Activated CD4-positive, alpha-beta T cell treated with anti-CD3 and anti-CD28 coated beads for 48 hours (primary cell): ENCODE measurements at places on chromosomes 6 and 20.

GRCh38 chr20:22562620-22563019, 21.8 kb downstream of the FOXA2 start:
- DNase-seq, result no peak

GRCh38 chr20:47088335-47088734, 193.7 kb downstream of the EYA2 start:
- no peak for DNase-seq

DNA sequence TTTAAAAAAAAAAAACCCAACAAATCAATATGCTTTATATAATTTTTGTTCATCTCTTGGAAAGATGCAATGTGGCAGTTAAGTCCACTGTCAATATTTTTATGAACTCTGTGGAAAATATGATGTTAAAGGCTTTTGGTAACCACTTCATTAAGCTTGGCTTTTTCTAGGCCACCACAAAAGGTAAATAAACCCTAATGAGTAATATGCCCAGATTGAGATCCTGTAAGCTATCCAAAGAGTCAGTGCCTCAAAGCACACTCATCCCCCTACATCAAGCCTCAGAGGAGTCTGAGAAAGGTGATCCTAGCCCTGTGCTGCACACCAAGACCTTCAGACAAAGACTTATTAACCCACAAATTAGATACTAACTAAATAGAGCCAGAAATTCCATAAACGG, 121.1 kb downstream of the CDC5L start:
- no peak for DNase-seq

- DNase-seq, result peak; percentile 83
Measured at GRCh38 chr6:155186052-155186658, 77.7 kb upstream of the CLDN20 start.

- DNase-seq, result peak; percentile 75
Measured at GRCh38 chr6:129766959-129767728, 57.2 kb upstream of the ARHGAP18 start.

- DNase-seq, result peak; percentile 62
Measured at GRCh38 chr6:41200901-41201763, at the start of gene TREML2. TREML2 (minus strand) TSS chr6:41201149; CDS start chr6:41201008, 141 bp downstream.

DNA sequence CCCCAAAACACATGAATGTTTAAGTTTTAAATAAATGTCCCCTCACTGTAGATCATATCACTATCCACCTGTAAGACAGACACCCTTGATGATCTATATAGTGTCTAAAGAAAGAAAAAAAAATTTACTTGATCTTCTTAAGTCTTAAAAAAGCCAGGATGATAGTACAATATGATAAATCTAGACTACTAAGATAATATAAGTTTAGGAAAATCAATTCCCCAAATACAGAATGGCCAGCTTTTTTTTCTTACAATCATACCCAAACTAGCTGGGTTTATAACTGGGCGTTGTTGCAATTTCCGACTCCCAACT, 14.4 kb downstream of the ZNF217 start:
- no peak for DNase-seq

- DNase-seq, result no peak
Measured at GRCh38 chr6:148249679-148250375, 92.8 kb upstream of the SASH1 start.

DNA sequence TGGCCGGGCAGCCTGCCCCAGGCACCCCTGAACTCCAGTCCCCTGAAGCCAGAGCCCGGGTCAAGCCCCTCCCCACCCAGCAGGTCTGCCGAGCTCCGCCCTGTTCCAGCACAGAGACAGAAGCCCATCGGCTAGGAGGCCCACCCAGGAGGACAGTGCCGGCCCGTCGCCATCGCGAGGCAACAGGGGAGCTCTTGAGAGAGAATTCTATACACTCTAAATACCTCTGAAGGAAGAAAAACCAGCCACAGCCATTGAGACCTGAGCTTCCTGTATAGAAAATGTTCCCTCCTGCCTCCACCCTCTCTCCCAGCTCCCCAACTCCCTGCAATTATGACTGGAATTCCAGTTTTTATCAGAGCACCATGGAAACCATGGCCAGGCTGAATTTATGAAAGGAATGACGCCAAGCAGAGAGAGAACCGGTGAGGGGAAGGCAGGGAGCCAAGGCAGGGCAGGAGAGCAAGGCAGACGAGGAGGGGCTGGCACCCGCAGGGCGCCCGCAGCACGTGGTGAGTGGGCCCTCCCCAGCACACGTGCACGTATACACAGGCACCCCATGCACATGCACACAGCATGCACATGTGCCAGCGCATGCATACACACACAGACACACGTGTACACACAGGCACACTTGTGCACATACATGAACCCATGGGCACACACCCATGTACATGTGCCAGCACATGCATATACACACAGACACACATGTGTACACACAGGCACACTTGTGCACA, 27.6 kb upstream of the MRGBP start:
- no peak for DNase-seq

- no peak for DNase-seq
Measured at GRCh38 chr6:169428532-169428931, 174.9 kb upstream of the THBS2 start.

DNA sequence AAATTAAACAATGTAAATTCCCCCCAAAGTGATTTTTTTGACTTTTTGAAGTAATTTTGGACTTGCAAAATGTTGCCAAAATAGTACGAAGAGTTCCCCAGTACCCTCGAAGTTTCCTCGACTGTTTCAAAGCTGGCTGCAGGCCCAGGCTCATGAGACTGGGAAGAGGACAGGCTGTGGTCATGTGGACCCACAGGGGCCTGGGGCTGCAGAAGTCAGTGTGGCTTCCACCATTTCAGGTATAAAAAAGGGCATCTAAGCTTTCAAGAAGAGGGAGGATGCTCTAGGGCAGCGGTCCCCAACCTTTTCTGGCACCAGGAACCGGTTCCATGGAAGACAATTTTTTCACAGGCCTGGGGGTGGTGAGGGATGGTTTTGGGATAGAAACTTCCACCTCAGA, 75.0 kb downstream of the PTPN1 start:
- DNase-seq, result no peak

- DNase-seq, result peak; percentile 87
Measured at GRCh38 chr6:36028877-36029324, 1.3 kb downstream of the MAPK14 start.

- no peak for DNase-seq
Measured at GRCh38 chr6:53527249-53527765, 17.6 kb downstream of the GCLC start.

GRCh38 chr6:141580131-141580530, 552.6 kb upstream of the GJE1 start:
- no peak for DNase-seq

- DNase-seq, result no peak
Measured at GRCh38 chr6:133683606-133684005, 205.3 kb upstream of the TCF21 start.

GRCh38 chr6:118843685-118844390, 50.1 kb upstream of the ASF1A start:
- DNase-seq, result peak; percentile 25

DNA sequence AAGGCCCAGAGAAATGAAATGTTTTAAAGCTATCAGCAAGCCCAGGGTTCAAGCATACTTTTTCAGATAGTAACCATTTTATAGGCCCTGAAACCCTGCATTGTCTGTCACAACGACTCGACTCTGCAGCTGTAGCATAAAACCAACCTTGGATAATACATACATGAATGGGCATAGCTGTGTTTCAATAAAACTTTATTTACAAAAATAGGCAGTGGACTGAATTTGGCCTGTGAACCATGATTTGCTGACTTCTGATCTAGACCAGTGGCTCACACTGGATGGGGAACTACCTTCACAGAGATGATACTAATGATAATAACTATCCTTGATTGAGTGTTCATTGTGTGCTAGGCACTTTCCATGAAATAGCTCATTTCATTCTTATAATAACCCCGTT, 97.3 kb upstream of the ZNFX1 start:
- no peak for DNase-seq

DNA sequence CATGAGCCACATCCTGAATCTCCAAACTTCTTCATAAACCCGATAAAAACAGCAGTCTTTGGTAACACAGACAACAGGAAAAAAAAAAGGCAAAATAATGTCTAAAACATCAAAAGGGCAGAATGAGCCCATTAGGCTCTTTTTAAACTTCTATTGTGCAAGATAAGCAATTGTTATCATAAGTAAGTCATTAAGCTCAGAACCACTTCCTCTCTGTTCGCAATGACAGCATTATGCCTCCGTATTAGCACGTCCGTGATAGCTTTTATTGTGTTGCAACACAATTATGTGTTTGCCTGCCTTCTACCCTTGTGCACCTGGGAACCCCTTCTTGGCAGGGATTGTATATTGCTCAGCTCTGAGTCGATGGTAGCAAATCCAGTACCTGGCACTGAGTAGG, 147.1 kb downstream of the LRFN2 start:
- no peak for DNase-seq

DNA sequence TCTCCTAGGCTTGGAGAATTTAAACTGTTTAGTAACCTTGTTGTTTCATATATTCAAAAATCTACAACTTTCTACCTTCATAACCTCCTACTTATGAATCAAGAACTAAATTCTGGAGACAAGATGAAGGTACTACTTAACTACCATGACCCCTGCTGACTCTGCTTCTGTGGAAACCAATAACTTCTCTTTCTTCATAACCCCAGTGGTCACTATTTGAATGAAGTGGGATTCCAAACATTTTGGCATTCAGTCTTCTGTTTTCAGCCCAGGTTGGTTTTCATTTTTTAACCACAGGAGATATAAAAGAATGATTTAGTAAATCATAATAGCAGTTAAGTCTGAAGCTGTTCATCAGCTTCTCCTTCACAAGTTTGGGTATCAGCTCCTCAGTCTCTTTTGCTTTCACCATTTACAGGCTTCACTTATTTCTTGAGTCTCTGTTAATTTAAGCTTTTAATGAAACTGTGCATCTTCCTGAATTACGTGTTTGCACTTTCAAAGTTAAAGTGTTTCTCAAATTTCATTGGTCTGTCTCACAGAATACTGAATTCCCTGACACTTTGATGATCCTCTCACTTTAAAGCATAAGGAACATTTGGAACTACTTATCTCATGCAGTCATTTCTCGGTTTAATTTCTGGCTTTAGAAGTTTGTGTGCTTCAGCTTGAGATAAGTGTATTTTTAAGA, 9.5 kb downstream of the SENP6 start:
- DNase-seq, result no peak

DNA sequence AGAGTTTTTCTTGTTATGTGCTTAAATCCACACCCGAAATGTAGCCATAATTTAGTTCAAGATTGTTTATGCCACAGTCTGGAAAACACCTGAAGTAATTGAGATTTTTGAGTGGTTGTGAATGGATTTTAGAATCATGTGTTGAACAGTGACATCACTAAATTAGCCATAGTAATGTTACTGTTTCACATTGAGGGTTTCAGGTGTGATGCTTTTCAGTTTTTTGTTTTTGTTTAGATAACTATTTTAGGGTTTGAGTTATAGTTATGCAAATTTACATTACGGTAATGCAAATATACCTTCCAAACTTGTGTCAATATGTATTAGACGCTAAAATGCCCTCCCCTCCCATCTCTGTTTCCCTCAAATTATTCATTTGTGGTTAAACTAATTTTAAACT, 22.9 kb downstream of the QKI start:
- no peak for DNase-seq

DNA sequence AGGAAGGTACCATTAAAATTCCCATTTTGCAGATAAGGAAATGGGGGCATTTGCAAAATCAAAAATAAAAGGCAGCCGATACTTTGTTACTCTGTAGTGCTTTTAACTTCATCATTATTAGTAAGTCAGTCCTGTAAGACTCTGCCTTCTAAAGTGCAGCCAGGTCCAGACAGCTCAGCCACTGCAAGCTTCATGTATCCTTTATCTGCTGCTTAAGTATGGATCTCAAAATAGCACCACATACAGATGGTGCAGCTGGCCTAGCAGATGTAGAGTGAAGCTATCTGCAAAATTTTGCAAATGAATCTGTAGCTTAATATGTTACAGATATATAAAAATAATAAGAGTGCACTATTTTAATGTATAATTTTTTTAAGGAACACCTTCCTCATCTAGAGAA, 53.4 kb downstream of the NUS1 start:
- no peak for DNase-seq

DNA sequence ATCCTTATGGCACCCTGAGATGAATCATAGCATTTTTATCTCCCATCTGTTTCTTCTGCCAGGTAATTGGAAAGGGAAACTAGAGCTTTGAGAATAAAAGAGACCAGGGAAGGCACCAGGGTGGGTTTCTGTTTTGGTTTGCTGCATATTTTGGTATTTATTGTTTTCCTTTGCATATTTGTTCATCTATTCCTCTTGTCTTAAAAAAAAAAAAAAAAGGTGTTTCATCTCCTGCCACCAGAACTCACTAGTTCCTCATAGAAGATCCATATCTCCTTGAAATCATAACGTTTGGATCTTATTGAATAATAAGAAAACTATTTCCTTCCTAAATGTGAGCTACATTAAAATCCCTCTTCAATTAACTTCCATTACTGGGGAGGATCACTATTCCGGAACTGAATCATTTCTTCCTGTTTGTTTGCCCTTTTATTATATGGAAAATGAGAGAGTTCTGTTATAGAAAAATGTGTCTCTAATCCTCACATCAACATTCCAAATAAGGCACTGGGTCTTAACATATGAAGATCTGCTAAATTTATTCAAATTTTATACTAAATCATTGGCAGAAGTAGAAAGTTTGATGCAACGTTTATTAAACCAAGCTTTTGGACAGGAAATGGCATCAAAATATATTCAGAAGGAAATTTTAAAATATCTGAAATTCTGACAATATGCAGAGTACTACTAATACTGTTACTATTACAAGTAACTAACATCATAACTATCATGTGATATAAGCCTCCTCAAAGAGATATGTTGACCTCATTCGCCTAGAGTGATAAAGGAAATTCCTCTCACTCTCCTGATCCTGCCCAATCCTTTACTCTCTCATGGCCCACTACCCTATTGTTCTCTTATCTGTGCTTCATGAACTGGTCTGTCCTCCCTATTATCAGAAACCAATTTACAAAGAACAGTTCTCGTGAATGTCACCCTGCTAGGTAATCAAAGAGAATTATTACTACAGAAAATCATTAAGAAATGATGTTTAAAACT, 229.4 kb upstream of the RSPO3 start:
- no peak for DNase-seq

DNA sequence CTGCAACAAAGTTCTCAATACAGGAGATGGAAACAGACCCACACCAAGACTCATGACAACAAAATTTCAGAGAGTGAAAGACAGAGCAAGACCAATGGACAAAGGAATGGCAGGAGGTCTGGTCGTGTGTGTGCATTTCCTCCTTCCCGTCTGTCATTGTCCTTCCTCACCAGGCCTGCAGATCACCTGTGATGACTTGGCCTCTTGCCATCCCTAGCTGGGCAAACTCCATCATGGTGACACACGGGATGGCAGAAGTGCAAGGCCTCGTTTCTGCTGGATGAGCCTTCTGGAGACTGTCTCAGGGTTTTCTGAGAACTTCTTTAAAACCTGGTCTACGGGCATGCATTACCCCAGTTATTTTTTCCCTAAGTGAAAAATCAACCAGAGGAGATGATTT, 49.2 kb downstream of the RPP21 start:
- no peak for DNase-seq

GRCh38 chr20:6466075-6466810, 301.2 kb upstream of the BMP2 start:
- no peak for DNase-seq
